Activated CD4-positive, CD25-positive, alpha-beta regulatory T cell treated with anti-CD3 and anti-CD28 coated beads, Interleukin-2, amount 50 U/mL, for 16 hours (primary cell): ENCODE measurements at places on chromosomes 7 and 10.

DNA sequence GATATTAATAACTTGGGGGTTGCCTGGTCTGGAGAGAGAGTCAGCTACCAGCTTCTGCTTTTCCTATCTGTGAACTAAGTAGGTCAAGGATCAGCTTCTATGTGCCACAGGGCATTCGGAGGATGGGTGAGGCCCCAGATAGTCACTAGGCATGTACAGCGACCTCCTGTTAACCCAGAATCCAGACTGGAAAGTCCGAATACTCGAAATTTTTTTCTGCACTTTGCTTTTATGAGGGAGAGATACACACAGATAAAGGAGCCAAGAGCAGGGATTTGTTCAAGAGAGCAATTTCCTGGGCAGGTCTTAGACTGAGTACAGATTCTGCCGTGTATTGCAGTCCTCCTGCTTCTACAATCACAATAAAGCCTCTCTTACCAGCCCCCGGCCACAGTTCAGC lies 54.2 kb downstream of the EMX2 start:
- DNase-seq, result no peak

- no peak for DNase-seq
These were observed 162.0 kb downstream of the IQUB start for GRCh38 chr7:123372368-123372767.

DNA sequence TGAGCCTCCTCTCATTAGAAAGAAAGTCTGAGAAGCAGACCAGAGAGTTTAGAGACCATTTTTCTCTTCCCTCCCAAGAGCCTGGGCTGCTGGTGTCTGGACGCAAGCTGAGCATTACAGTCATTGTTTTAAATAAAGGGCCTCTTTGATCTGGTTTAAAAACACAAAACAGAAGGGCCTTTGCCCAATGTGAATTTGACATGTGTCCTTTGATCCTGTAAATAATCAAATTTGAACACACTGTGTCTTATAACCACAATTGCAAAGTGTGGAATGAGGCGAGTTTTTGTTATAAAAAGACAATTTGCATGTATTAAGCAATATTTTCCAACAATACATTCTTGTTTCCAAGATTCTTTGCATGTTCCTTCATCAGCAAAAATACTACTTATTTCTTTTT lies 158.5 kb downstream of the C7orf25 start:
- no peak for DNase-seq

DNA sequence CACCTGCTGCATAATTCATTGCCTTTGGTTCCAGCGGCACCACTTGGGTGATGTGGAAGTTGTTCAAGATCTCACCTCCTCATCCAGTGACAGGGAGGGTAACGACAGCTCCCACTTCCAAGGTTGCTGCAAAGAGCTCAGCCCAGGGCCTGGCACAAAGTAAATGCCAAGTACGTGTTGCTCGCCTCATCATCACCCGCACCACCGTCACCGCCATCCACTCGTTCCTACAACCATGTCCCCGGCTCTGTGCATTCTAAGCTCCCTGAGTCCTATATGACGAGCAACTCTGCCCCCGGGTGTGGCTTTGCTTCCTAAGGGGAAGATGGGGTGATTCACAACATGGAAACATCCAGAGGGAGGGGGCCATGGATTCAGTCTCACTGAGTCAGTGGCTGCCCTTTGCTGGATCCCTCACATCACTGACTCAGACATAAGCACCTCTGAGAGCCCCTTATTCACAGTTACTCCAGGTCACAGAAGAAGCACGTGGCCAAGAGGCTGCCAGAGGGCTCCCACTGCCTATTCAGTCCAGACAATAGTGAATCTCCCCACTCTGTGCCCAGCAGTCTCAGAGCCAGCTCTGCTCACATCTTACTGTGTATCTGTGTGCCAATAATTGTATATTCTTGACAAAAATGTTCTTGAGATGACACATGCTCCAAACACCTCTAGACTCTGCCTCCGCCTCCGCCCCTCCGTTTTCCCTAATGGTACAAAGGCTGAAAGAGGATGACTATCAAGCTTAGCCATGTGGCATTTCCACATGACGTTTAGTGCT lies 159.1 kb downstream of the GFRA1 start:
- DNase-seq, result no peak

GRCh38 chr7:82442492-82443035 lies 1.0 kb downstream of the CACNA2D1 start:
- no peak for DNase-seq

- DNase-seq, result no peak
These were observed 672.3 kb downstream of the TNS3 start for GRCh38 chr7:46909601-46910051.
